Muscle of arm (tissue), 14 donors: ENCODE measurements at places on chromosomes 2 and 18. TPM values are rescaled to one million over a fixed set of nuclear protein-coding genes. Genes with fewer than 3 reads are reported as not detected.

Gene SPC25
- polyA plus RNA-seq, result 9.5 TPM

Gene ST6GAL2
- polyA plus RNA-seq, result 5.7 TPM

Gene IMPA2
- 23.1 TPM for polyA plus RNA-seq

Gene TAF4B
- polyA plus RNA-seq, result 2.5 TPM

Gene TCF23
- 0.26 TPM for polyA plus RNA-seq

Gene TMEM163
- polyA plus RNA-seq, result 2.1 TPM

Gene NEU4
- polyA plus RNA-seq, result 2.5 TPM

Gene LDLRAD4
- 11.8 TPM for polyA plus RNA-seq

Gene RPRM
- polyA plus RNA-seq, result 6.4 TPM

Gene STAM2
- polyA plus RNA-seq, result 26.9 TPM

Gene PIK3C3
- polyA plus RNA-seq, result 36.0 TPM

Gene ACYP2
- polyA plus RNA-seq, result 26.7 TPM

Gene VWC2L
- not detected for polyA plus RNA-seq

Gene COLEC12
- 66.1 TPM for polyA plus RNA-seq

Gene RAB6D
- 1.6 TPM for polyA plus RNA-seq

Gene PSD4
- 1.3 TPM for polyA plus RNA-seq

Gene FIGN
- 1.7 TPM for polyA plus RNA-seq

Gene CNGA3
- polyA plus RNA-seq, result 0.29 TPM

Gene MYL12A
- polyA plus RNA-seq, result 524 TPM

Gene IFIH1
- 5.0 TPM for polyA plus RNA-seq

Gene SPHKAP
- 28.4 TPM for polyA plus RNA-seq

Gene MLPH
- 0.43 TPM for polyA plus RNA-seq

Gene RAB17
- polyA plus RNA-seq, result 2.0 TPM

Gene OR6B2
- polyA plus RNA-seq, result not detected

Gene GPR39
- not detected for polyA plus RNA-seq

Gene MSH6
- polyA plus RNA-seq, result 49.7 TPM

Gene TMEM127
- polyA plus RNA-seq, result 27.7 TPM

Gene LRRC30
- 5.7 TPM for polyA plus RNA-seq

Gene EFEMP1
- 37.9 TPM for polyA plus RNA-seq

Gene NYAP2
- polyA plus RNA-seq, result not detected

Gene REG3G
- not detected for polyA plus RNA-seq

Gene MOCOS
- polyA plus RNA-seq, result 0.24 TPM

Gene MYO5B
- 1.0 TPM for polyA plus RNA-seq

Gene MBOAT2
- polyA plus RNA-seq, result 49.8 TPM

Gene CBLN2
- 0.63 TPM for polyA plus RNA-seq

Gene KYNU
- polyA plus RNA-seq, result 1.2 TPM

Gene SERPINB10
- not detected for polyA plus RNA-seq

Gene PRSS56
- 1.6 TPM for polyA plus RNA-seq

Gene ABCG5
- 0.09 TPM for polyA plus RNA-seq

Gene DES
- 2,857 TPM for polyA plus RNA-seq

Gene MC2R
- not detected for polyA plus RNA-seq
